Left renal pelvis (tissue), 4 donors: ENCODE measurements at places on chromosomes 1 and 21.

- DNase-seq, result no peak
These were observed 13.2 kb downstream of the NAV1 start for GRCh38 chr1:201551877-201552731.

- no peak for DNase-seq
These were observed 114.1 kb upstream of the GALNT2 start for GRCh38 chr1:229952670-229953520.

- DNase-seq, result no peak
These were observed 13.6 kb downstream of the ADIPOR1 start for GRCh38 chr1:202944438-202944921.

DNA sequence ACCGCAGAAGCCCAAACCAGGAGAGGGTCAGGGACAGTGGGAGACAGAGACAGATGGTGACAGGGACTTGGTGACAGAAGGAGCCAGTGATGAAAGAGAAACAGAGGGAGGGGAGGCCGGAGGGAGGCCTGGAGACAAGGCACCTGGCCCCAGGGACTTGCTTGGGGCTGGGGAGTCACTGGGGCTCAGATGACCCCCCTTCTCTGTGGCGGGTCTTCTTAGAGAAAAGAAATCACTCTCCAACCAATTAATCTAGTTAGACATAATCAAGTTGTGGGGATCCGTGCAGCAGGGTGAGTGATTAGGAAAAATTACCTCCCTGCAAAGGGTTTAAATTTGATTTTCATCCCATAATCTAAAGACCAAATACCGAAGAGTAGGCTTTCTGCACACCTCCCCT lies 519.8 kb downstream of the PTPRU start:
- no peak for DNase-seq

- no peak for DNase-seq
These were observed 76.2 kb upstream of the CD34 start for GRCh38 chr1:207987164-207987563.
